Activated CD4-positive, alpha-beta T cell treated with anti-CD3 and anti-CD28 coated beads, Interleukin-2, amount 10 ng/mL, durations not matched to agents 7 days and 5 days (primary cell): ENCODE measurements at places on chromosomes 2 and 18.

DNA sequence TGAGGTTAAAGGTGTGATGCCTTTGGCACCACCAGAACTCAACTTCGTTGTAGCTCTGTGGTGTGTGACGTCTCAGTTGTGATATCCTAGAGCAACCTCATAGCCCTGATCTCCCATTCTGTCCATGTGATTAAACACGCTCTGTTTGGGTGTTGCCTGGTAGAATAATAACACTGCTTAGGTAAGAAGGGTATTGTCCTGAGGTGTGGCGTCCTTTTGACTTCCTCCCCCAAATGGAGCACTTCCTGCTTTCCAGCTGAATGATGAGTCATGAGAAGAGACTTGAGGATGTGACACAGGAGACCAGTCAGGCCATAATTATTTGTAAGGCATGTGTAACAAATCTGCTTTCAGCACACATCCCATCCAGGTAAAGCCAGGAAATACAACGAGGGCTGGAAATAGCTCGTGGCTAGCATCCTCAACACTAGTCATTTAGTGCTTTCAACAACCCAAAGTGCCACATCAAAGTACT, 100.7 kb downstream of the RAPGEF4 start:
- DNase-seq, result no peak

- no peak for DNase-seq
These were observed 40.5 kb upstream of the SH3BP4 start for GRCh38 chr2:234911271-234911670.

DNA sequence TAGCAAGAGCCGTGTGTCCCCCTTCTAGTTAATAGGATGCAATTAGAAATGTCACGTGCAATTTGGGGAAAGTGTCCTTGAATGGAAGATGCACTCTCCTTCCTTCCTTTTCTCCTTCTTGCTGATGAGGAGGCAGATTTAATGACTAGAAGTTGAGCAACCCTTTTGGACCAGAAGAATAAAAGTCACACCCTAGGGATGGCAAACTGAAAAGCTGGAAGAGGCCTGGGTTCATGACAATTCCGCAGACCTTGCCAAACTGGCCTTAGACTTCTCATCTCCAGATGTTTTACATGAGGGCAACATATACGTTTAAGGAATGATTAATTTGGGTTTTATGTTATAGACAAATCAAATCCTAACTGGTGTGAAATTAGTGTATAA, 38.6 kb upstream of the NCOA1 start:
- no peak for DNase-seq

GRCh38 chr18:54303408-54303807, 34.1 kb downstream of the POLI start:
- no peak for DNase-seq

DNA sequence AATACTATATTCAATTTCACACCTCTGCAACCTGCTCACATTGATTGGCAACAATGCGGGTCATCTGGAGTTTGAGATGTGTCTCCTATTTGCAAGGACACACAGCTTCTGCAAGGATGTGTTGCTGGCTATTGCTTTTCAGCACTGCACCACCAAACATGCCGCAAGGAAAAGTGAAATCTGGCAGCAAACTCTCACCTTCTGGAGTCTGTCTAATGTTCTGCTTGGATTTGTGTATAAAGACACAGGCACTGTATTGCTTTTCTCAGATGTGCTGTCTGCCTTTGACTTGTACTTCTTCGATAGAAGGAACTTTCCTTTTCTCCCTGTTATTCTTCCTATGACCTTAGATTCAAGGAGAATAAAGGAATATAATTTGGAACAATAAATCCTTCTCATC, 138.6 kb upstream of the EPHA4 start:
- no peak for DNase-seq

DNA sequence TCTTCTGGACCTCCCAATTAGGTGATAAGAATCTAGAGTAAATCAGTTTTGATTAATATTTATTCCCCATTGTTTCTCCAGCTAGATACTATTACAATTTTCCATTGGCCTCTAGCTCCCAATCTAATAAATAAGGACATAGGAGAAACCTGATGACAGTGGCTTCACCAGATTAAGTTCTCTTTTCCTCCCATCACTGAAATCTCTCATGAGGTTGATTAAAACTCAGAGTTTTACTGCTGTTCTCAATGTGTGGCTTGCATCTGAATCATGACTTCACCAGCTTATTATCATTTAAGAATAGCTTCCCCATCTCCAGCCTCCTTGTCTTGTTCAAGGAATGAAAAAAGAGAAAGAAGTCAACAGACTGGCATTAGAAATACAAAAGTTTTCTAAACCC, 3.9 kb upstream of the CCDC102B start:
- DNase-seq, result no peak

DNA sequence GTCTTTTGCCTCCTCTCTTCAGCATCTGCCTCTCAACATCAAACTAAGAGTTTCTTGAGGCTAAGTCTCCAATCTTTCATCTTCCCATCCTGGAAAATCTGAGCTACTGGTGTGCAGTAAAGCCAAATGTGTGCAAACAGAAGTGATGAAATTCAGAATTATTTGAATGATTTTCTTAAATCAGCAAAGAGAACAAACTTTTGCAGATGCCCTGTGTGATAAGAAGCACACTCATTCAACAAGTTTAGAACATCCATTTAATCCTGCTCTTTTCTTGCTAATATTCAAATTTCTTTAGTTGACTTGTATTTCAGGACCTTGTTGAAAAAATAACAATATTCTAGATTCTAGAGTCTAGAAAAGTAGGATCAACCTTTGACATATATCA, 1374.9 kb upstream of the CELF4 start:
- no peak for DNase-seq

DNA sequence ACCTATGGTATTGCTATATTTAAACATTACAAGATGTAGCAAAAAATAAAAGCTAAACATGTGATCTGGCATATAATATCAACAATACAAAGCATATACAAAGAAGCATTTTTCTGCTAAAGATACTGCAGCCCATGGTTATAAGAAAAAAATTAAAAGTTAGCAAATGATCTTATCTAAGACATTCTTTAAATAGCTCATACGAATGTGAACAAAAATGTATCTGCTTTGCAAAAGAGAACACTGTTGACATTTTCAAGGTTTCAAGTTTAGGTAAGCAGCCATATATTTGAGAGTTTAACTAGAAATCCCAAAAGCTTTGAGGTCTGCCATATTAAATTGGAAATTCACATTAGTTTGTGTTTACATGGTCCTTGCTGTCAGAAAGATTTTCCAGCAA, 301.0 kb upstream of the SLC39A10 start:
- DNase-seq, result no peak

DNA sequence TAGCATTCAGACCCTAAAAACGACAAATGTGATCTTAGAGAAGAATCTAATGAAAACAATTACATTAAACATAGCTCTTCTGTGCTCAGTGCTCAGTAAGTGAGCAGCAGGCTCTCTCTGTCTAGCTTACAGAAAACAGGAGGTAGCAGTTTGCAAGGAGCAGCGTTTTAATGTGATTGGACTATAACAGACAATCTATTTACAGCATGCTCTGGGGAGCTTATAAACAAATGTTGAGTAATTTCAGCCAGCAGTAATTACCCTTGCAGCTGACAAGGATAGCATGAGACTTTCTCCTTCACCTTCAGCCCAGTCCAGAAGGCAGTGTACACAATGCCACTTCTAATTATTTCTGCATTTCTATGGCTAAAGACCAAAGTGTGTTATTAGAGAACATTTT, 270.4 kb downstream of the FIGN start:
- DNase-seq, result no peak

DNA sequence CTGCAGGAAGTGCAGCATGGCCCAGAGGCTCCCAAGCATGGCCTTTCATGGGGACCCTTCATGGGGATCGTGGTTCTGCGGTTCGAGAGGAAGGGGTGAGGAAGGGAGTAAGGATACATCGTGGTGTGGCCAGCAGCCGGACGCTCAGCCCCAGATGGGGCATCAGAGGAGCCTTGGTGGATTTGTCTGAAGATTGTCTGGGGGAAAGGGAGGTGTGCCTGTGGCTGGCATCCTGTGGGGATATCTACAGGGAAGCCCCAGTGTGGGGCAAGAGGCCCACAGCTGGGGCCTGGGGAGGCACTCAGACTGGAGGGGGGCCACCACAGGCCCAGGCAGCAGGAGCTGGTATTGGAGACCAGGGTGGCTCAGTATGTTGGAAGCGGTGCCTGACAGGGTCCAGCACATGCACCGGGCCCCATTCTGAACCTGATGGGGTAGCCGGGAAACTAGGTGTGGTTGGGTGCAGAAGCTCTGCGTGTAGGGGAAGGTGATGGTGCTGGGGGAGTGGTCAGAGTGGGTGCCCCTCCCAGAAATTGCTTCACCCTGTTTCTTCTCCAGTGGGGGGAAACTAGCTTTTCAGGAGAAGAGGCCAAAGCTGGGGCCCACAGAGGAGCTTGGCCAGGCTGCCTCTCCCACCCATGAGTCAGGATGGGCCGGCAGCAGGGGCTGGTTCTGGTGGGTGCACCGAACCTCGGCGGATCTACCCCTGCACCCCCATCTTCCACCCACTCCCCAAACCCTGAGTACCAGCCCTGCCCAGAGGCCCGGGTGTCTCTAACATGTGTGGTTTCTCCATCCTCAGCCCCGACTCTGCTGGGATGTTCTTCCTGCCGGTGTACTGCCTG, 274.4 kb upstream of the HDAC4 start:
- DNase-seq, result no peak

DNA sequence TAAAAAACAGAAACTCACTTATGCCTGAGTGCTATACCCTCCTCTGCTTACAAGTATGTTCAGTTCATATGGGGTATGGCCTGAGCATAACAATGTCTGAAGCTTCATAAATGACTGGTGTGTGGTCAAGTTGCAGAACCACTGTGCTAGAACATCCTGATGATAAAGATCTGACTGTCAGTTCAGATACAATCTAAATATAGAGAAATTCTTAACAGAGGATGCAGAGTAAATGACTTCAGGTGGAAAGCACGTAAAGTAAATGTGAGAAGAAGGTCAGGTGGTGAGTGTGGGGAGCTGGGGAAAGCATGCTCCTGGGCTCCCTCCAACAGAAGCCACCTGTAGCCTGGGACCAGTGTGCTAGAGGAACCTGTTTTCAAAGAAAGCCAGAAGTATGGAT, 926.2 kb downstream of the TSN start:
- no peak for DNase-seq

DNA sequence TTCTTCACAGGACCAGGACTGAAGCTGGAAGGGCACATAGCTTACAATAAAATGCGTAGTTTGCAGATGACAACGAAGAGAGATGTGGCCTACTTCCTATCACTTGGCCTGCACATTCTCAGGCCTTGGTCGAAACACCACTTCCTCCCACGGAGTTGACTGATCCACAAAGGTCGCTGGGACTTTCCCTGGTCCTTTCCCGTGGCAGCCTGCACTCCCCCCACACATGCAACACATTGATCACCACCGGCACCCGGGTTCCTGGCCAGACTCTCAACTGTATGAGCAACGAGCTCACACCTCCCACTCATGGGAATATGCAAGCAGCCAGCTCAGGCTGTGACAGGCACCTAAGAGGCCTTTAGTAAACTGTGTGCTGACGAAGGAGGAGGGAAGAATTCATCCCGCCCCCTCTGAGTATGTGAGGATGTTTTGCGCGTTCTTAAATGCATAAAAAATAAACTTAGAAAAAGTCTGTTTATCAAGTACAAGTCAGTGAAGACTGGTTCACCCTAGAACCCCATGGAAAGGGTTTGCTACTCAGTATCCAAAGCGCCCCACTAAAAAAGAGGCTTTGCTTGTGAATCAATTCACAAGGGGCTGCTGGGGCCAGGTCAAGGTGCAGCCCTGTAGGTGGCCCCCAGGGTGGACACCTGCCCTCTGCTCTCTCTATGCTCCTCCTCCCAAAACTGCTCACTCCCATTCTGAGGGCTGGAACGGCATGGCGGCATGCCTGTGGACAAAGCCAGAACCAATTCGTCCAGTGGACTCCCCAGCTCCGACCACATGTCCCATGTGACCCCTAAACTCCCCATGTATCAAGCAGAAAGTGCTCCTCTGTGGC, 154.3 kb downstream of the EIPR1 start:
- DNase-seq, result peak; percentile 47

DNA sequence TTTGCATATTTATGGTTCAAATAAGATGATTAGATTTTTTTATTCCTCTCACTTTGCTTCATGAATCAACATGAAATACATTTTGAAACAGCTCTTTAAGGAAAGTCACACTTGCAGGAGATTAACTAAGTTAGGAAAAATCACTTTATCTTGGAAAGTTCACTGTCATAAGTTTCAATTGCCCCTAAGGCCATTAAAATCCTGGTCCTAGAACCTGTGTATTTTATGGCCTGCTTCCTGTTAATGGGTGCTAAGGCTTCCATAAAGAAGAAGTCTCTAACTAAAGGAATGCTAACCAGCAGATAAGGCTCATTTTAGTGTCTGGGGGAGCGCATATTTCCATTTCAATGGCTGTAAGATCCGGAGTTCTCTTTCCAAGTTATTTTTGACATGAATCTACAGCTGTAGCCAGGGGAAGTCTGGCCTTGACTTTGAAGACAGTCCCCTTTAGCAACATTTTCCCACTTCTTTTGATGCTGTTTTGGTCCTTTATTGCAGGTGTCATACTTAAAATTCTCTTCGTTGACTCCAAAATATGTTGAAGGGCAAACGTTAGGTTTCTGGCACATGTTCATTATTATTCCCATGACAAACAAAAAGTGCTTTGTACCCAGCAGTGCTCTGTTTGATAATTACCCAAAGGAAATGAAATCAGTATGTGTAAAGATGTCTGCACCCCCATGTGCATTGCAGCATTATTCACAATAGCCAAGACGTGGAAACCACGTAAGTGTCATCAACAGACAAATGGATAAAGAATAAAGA, 34.4 kb upstream of the SH3BP4 start:
- no peak for DNase-seq
